Cardiac muscle cell (in vitro differentiated cells and primary cell): ENCODE measurements at places on chromosomes 3 and 15. TPM values are rescaled to one million over a fixed set of nuclear protein-coding genes. Genes with fewer than 3 reads are reported as not detected.

The PCSK6 gene
- total RNA-seq, result 6.4 and 6.6 TPM in 2 replicates

The CHRD gene
- total RNA-seq, result 16.0 and 33.0 TPM in 2 replicates

The PRR20G gene
- not detected in 2 replicates for total RNA-seq

The CCDC13 gene
- 1.5 and 3.3 TPM in 2 replicates for total RNA-seq

The GABRR3 gene
- total RNA-seq, result not detected in 2 replicates

The MTMR10 gene
- 7.3 and 10.0 TPM in 2 replicates for total RNA-seq

The GOLGA8A gene
- total RNA-seq, result 76.8 and 135 TPM in 2 replicates

The MFSD1 gene
- total RNA-seq, result 12.4 and 19.4 TPM in 2 replicates

The GP5 gene
- 0.83 and 0.95 TPM in 2 replicates for total RNA-seq

The PLSCR4 gene
- total RNA-seq, result 0.28 and 1.2 TPM in 2 replicates

The CHRNA5 gene
- total RNA-seq, result 2.3 and 4.0 TPM in 2 replicates

The PYDC2 gene
- total RNA-seq, result not detected in 2 replicates

The KBTBD13 gene
- total RNA-seq, result 3.3 and 5.0 TPM in 2 replicates

The RBPMS2 gene
- 18.4 and 35.4 TPM in 2 replicates for total RNA-seq

The SEC11A gene
- 137 and 146 TPM in 2 replicates for total RNA-seq

The TRH gene
- 92.4 and 111 TPM in 2 replicates for total RNA-seq

The STRIT1 gene
- not detected in 2 replicates for total RNA-seq

The KNSTRN gene
- total RNA-seq, result 25.6 and 84.3 TPM in 2 replicates

The SKOR1 gene
- 0.85 and 1.1 TPM in 2 replicates for total RNA-seq

The C3orf20 gene
- 0.21 and 0.92 TPM in 2 replicates for total RNA-seq

The KLHDC8B gene
- total RNA-seq, result 158 and 173 TPM in 2 replicates

The BOC gene
- total RNA-seq, result 14.1 and 18.1 TPM in 2 replicates

The CYB561D2 gene
- total RNA-seq, result 10.7 and 26.4 TPM in 2 replicates

The RAB5A gene
- 40.7 and 55.7 TPM in 2 replicates for total RNA-seq

The LEKR1 gene
- total RNA-seq, result 0.42 and 0.77 TPM in 2 replicates

The P2RY14 gene
- total RNA-seq, result 0.12 and 0.56 TPM in 2 replicates

The PIGZ gene
- total RNA-seq, result 4.2 and 8.1 TPM in 2 replicates

The TMCO5A gene
- not detected in 2 replicates for total RNA-seq

The IRAK2 gene
- total RNA-seq, result 1.1 and 2.1 TPM in 2 replicates

The SCG3 gene
- 0.14 TPM in 1 of 2 replicates, not detected in the other for total RNA-seq

The FETUB gene
- not detected in 2 replicates for total RNA-seq

The TMC3 gene
- total RNA-seq, result 0.21 and 0.32 TPM in 2 replicates

The GOLGA8O gene
- 1.4 and 6.5 TPM in 2 replicates for total RNA-seq

The TYRO3 gene
- total RNA-seq, result 13.2 and 17.2 TPM in 2 replicates

The RASA2 gene
- 4.4 and 18.0 TPM in 2 replicates for total RNA-seq

The CPN2 gene
- total RNA-seq, result 0.36 and 0.56 TPM in 2 replicates

The FBXL2 gene
- 19.0 and 27.6 TPM in 2 replicates for total RNA-seq

The PLA2G4E gene
- 0.06 TPM in 1 of 2 replicates, not detected in the other for total RNA-seq

The TNFSF10 gene
- not detected in 2 replicates for total RNA-seq

The SENP8 gene
- total RNA-seq, result 4.2 and 4.6 TPM in 2 replicates

The CCDC39 gene
- total RNA-seq, result not detected in 2 replicates

The PLCB2 gene
- 16.9 and 41.2 TPM in 2 replicates for total RNA-seq

The ALS2CL gene
- total RNA-seq, result 3.0 and 11.4 TPM in 2 replicates

The HDC gene
- 0.56 TPM in 1 of 2 replicates, not detected in the other for total RNA-seq

The LSAMP gene
- 4.8 and 6.0 TPM in 2 replicates for total RNA-seq

The KLHL40 gene
- 0.14 and 0.39 TPM in 2 replicates for total RNA-seq

The IMPG2 gene
- total RNA-seq, result 0.33 and 0.49 TPM in 2 replicates

The FBXL22 gene
- 14.4 and 20.5 TPM in 2 replicates for total RNA-seq

The NOP10 gene
- 110 and 143 TPM in 2 replicates for total RNA-seq
